Gastroesophageal sphincter (tissue), 4 donors: ENCODE measurements at places on chromosomes 2 and 18.

- no peak for ATAC-seq
Observed at GRCh38 chr18:24500766-24501165, 40.3 kb downstream of the HRH4 start.

DNA sequence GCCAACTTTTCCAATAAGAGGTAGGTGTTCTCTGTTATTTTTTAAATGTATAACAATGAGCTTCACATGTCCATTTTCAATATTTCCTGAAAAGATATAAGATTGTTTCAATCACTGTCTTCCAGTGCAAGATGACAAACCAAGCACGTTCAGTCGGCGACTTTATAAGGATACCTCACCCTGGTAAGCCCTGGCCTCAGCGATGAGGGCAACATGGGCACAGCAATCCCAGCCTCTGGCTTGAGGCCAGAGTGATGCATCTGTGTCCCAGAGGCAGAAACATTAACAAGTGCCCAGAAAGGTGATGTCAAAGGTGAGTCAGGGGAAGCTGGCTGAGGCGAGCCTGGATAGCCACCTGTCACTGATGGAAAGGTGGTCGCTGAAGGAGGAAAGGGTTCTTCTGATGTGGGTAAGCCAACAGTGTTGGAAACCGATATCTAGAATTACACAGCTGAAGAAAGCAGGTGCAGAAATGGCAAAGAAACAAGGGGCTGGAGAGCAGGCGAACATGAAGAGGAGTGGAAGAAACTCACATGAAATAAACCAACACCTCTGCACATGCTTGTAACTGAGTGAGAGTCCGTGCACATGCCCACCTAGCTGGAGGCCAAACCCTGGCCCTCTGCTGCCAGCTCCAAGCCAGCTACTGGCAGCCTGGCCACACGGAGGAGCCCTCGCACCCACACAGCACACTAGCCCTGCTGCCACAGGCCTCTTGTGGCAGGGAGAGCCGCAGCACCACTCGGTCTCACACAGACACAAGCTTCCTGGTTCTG lies 65.5 kb downstream of the FBXO15 start:
- peak; percentile 70 for ATAC-seq

GRCh38 chr2:203774760-203775159 lies 68.3 kb downstream of the CD28 start:
- ATAC-seq, result no peak

DNA sequence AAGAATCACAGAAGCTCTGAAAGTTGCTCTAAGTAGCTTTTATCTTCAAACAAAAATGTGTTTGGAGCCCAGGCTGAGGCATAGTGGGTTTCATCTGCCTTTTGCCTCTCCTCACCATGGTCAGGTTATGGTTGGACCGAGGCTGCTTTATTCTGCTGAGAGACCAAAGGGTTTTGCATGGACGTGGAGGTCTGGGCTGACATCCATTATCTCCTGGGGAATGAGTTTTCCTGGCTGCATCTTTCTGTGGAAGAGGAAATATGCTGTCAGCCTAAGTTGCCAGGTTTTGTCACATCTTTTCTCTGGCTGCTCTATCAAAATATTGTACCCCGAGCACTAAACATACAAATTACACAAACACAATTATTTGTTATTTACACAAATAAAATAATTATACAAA lies 223.2 kb downstream of the LDLRAD4 start:
- ATAC-seq, result no peak

GRCh38 chr2:39837856-39838453 lies 58.9 kb upstream of the THUMPD2 start:
- ATAC-seq, result no peak

GRCh38 chr2:112904883-112905282 lies 6.1 kb upstream of the IL37 start:
- ATAC-seq, result no peak

- ATAC-seq, result no peak
Observed at GRCh38 chr2:15243762-15244161, 317.4 kb downstream of the NBAS start.

DNA sequence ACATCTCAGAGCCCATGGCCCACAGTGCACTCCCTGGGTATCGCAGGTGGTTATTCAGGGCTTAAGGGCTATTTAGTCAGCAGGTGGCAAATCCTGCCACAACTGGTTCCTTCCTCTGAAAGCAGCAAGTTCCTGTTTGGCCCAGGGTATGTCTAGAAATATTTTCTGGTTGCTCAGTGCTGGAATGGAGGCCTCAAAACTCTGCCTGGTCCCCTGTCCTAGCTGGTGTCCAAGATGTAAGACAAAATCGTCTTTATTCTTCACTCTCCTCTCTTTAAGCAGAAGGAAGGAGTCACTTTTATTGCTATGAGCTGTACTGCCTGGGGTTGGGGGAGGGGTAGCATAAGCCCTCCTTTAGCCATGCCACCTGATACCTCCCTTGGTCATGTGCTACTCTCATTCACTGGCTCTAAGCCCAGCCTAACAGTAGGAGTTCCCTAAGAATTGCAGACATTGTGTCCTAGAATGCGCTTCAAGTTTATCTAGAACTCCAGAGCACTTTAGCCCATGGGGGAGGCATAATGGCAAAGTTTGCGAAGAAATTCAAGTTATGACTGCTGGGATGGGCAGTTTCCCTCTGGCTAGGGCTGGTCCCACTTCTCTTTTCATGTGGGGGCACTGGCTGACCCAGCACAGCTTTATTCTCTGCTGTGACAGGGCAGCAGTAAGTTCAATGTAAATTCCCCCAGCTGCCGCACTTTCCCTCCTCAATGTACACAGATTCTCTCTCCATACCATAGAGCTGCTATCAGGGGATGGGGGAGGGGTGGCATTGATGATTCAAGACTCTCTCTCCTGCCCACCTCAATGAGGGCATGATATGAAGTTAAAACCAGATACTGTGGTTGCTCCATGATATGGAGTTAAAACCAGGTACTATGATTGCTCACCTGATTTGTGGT lies 27.1 kb upstream of the CWC22 start:
- ATAC-seq, result no peak
